Activated T-helper 1 cell treated with Interleukin-2 at 50 U/mL for 16 hours (primary cell): ENCODE measurements at places on chromosomes 16 and 17.

DNA sequence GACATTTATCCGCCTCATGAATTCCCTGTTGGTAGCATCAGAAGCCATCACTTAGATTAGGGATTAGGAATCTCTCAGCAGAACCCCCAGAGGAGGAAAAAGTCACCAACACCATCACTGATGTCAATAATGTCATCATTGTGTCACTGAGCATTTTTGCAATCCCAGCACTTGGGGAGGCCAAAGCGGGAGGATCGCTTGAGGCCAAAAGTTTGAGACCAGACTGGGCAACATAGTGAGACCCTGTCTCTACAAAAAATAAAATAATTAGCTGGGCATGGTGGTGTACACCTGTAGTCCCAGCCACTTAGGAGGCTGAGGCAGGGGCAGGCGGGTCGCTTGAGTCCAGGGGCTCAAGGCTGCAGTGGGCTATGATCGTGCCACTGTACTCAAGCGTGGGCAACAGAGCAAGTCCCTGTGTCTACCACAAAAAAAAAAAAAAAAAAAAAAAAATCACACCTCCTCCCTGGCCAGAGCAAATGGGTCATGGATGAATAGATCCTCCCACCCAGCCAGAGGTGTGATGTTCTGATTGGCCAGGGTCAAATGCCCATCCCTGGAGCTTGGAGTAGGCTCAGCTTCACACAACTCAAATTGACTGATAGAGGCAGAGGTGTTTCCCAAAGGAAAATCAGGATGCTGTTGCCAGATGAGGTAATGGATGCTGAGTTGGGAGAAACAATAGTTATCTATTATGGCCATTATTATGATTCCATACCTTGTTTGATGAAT is 31.6 kb downstream of the VWA3A start:
- no peak for DNase-seq

DNA sequence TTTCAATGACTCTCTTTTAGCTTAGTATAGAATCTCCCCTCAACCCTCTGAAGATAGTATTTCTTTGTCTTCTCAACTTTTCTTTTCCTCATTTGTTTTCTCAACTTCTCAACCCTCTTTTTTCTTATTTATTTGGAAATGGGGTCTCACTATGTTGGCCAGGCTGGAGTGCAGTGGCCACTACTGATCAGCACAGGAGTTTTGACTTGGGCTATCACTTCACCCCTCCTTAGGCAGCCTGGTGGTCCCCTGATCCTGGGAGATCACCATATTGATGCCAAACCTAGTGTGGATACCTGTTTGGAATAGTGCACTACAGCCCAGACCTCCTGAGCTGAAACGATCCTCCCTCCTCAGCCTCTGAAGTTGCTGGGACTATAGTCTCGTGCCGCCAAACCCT is 79.8 kb downstream of the PITPNC1 start:
- DNase-seq = no peak

DNA sequence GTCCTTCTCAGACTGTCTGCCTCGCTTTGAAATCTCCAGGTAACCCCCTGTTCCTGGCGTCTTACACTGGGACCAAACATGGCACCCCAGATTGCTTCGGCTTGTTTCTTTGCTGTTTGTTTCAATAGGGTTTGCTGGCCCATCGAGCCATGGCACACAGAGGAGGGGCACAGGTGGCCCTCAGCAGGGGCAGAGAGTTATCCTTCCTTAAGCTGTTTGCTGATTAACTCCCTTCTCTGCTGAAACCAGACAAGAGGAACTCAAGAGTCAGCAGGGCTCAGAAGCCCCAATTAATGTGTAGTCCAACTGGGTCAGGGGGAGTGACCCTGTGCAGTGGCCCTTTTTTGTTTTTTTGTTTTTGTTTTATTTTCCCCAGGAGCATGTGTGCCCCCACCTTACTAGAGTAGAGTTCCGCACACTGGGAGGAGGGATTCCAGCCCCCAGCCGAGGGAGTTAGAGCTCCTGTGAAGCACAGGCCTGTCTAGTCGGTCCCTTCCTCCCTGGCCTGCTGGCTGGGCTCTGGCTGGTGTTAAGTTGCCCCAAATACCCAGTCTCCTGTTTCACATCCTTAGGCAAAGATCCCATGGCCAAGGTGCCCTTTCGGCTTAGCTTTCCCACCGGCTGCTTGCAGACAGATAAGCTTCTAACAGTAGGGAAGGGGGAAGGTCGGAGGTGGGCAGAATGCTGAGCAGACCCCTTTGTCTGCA is 39.3 kb downstream of the YPEL2 start:
- DNase-seq = no peak

- no peak for DNase-seq
Observed at GRCh38 chr17:17180741-17181525, 25.2 kb downstream of the PLD6 start.
